ENCODE measurements at places on chromosomes 12 and 14. TPM values are rescaled to one million over a fixed set of nuclear protein-coding genes. Genes with fewer than 3 reads are reported as not detected.

Gene GALNT9
- not detected for total RNA-seq

DNA sequence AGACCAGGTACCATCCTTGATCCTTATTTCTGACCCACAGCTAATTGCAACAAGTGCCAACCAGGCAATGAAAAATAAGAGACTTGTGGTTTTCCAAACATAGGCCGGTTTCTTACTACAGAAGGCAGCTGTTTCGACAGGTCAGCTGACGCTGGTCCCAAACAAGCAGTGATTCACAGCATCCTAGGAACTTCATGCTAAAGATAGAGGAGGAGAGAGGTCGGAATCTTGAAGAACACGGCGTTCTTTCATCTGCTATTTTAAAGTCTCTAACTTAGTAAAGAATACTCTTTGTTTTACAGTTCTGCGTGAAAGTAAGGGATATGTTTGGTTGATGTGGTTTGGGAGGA is 28.1 kb upstream of the ADGRD1 start:
- no peaks in the 10 kb centered on the region for H3K27me3 ChIP-seq
- H3K27ac ChIP-seq: no peak overlapping the region
- H3K4me3 ChIP-seq: no peak overlapping the region
- H3K36me3 ChIP-seq: no peaks in the 10 kb centered on the region

Gene TRIM9
- 2.9 TPM for total RNA-seq

Gene PTPRQ
- total RNA-seq: 8.0 TPM

DNA sequence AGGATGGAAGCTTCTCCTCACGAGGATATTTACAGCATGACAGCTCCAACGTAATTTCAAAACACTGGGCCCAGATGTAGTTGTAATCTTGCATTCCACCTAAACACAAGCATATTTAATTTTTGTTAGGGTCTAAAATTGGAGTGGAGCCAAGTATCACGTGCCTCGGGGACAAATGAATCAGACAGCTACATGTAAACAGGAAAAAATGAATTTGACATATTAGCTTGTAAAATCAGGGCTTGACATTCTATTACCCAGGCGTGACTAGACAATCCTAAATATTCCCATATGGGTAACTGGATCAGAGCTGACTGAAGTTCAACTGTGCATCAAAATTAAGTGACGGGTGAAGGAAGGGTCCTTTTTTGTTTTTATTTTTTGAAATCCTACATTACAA is 59.0 kb downstream of the MDM2 start:
- H3K4me3 ChIP-seq: no peak overlapping the region
- no peaks in the 10 kb centered on the region for H3K4me1 ChIP-seq
- no peak overlapping the region for H3K27ac ChIP-seq
- no peaks in the 10 kb centered on the region for H3K36me3 ChIP-seq
- no peaks in the 10 kb centered on the region for H3K27me3 ChIP-seq
- no peak for DNase-seq

Gene INHBC
- not detected for total RNA-seq

- no peak overlapping the region for H3K4me3 ChIP-seq
- H3K27ac ChIP-seq: no peak overlapping the region
- H3K36me3 ChIP-seq: no peaks in the 10 kb centered on the region
- H3K27me3 ChIP-seq: no peaks in the 10 kb centered on the region
- DNase-seq: no peak
These were observed 29.2 kb downstream of the CRADD start for GRCh38 chr12:93706387-93706786.

Gene KLRC2
- 2.0 TPM for total RNA-seq

GRCh38 chr12:123991372-123991951 is 18.4 kb downstream of the ZNF664 start:
- DNase-seq: no peak
- H3K27me3 ChIP-seq: no peaks in the 10 kb centered on the region
- peak overlapping the region; percentile 79 for H3K27ac ChIP-seq
- H3K4me3 ChIP-seq: no peak overlapping the region
- peaks cover 22% of the 10 kb centered on the region for H3K4me1 ChIP-seq

- no peak overlapping the region for H3K4me3 ChIP-seq
- no peaks in the 10 kb centered on the region for H3K36me3 ChIP-seq
- H3K27ac ChIP-seq: peak overlapping the region; percentile 45
- DNase-seq: no peak
- H3K27me3 ChIP-seq: no peaks in the 10 kb centered on the region
These were observed 13.9 kb upstream of the KRT86 start for GRCh38 chr12:52260361-52261207.

DNA sequence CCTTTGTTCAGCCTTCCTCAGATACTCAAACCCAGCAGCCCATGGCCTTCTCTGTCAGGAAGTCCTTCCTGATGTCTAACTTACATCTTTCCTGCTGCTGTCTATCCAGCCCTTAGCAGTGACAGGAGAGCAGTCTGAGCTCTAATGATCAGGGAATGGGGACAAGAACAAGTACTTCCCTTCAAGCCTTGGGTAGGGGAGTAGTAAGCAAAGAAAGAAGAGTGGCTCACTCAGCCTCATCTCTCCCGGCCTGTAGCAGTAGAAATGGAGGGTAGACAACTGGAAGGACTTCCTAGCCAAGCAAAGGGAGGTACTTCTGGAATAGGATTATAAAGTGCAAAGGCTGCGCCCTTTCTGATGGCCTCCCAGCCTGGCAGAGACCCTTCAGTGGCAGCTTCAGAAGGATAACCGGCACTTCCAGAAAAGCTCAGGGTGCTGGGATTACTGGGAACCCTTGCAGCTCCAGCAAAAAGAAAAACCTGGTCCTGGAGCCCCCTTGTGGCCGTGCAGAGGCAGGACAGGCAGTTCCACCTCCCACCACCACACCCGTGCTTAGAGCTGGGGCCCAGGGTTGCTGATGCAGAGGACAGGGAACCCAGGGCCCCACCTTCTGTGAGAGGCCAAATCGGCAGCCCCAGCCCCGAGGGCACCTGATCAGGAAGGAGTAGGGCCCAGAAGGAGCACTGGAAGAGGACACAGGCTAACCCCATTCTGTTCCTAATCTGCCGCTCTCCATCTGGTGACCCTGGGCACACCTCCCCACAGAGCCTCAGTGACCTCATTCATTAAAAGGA is 12.4 kb upstream of the SMUG1 start:
- H3K4me3 ChIP-seq: no peak overlapping the region
- H3K27me3 ChIP-seq: no peaks in the 10 kb centered on the region
- peak; percentile 27 for DNase-seq

- H3K36me3 ChIP-seq: no peaks in the 10 kb centered on the region
- H3K4me1 ChIP-seq: no peaks in the 10 kb centered on the region
- no peak overlapping the region for H3K27ac ChIP-seq
- no peaks in the 10 kb centered on the region for H3K27me3 ChIP-seq
- H3K4me3 ChIP-seq: no peak overlapping the region
- DNase-seq: no peak
These were observed 26.1 kb upstream of the GPR68 start for GRCh38 chr14:91270619-91271018.

Gene PSMA6
- total RNA-seq: 150 TPM

DNA sequence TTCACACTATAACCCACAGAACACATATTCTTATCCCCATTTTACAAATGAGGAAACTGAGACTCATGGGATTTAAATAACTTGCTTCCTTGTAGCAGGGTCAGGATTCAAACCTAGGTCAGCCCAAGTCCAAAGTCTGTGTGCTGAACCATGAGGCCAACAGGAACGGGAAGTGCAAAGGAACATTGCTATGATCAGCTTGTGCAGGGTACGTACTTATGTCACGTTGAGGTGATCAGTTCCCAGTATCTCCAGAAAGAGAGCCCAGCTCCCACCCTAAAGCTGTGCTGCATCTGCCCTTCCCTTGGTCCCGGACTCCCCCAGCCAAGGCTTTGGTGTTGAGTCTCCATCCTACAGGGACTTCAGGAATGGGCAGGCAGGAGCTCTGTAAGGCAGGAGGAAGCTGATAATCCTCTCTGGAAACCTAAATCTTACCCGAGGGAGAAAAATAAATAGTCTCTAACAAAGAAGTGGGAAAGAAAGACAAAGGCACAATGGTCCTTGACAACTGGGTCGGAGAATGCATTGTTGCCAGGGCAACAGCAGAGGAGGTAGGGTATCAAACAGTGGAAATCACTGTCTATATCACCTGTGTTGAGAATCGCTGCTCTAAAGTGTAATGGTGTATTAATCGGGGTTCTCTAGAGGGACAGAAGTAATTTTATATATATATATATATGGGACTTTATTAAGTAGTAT is 82.5 kb upstream of the FICD start:
- no peak for DNase-seq
- H3K36me3 ChIP-seq: no peaks in the 10 kb centered on the region
- no peak overlapping the region for H3K27ac ChIP-seq
- no peaks in the 10 kb centered on the region for H3K4me1 ChIP-seq
- no peaks in the 10 kb centered on the region for H3K27me3 ChIP-seq

DNA sequence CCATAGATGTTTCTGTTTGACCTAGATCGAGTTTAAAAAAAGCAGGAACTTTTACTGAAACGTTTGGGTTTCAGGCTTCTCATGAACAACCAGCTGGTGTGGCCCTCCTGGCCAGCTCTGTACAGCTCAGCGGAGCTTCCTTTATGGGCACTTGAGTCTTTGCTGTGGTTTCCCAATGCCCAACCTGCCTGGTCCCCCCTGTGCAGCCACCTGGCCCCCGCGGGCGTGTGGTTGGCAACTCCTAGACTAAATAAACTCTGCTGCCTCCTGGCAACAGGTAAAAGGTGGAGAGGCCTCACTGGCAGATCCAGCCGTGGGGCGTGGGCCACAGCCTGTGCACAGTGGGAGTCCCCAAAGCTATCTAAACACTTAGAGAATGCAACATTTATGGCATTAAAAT is 38.7 kb downstream of the ADGRD1 start:
- no peak for DNase-seq
- H3K27ac ChIP-seq: no peak overlapping the region
- H3K4me3 ChIP-seq: no peak overlapping the region
- no peaks in the 10 kb centered on the region for H3K36me3 ChIP-seq
- no peaks in the 10 kb centered on the region for H3K4me1 ChIP-seq
- H3K27me3 ChIP-seq: no peaks in the 10 kb centered on the region
